Stimulated activated CD4-positive, alpha-beta T cell treated with anti-CD3 and anti-CD28 coated beads, Interleukin-12 subunit alpha, Interleukin-12 subunit beta, amount 100 ng/mL, for 4 hours (primary cell): ENCODE measurements at places on chromosomes 7 and 10.

GRCh38 chr7:134611611-134612151, 35.0 kb upstream of the BPGM start:
- no peak for DNase-seq

DNA sequence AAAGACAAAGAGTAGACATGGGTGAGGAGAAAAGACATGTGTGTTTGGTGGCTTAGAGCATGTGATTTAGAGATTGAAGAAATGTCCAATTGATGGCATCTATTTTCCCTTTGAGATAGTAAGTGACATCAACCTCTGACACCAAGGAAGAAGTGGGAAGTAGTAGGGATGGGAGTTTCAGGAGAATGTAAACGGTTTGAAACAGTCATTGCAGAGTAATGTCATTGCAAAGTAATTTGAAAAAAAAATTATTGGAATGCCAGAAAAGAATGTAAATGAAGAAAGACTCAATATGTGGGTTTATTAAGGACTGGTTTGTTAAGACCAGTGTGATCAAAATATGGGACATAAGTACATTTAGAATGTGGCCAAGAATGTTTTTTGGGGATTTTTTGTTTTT, 26.6 kb downstream of the GNG11 start:
- DNase-seq, result no peak

GRCh38 chr10:76302481-76302880, 871.1 kb downstream of the LRMDA start:
- no peak for DNase-seq

DNA sequence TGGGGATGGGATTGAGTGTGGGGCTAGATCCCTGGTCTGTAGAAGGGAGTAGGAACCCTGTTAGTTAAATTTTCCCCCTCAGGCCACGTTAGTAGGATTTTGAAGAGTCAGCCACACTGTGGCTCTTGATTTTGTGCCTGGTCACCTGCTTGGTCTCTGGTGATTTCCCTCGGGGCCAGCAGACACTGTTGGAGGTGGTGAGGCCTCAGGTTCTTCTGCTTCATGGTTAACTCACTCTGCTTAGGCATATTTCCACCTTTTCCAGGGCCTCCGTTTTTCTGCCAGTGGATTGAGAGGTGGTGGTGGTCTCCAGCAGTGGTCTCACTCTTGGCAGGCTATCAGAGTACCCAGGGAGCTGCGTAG, 4.1 kb downstream of the TSPAN14 start:
- no peak for DNase-seq
